ENCODE measurements at places on chromosomes 11 and 22.
A peak's percentile ranks its signal among the peaks of the same experiment; 100 is the strongest.

DNA sequence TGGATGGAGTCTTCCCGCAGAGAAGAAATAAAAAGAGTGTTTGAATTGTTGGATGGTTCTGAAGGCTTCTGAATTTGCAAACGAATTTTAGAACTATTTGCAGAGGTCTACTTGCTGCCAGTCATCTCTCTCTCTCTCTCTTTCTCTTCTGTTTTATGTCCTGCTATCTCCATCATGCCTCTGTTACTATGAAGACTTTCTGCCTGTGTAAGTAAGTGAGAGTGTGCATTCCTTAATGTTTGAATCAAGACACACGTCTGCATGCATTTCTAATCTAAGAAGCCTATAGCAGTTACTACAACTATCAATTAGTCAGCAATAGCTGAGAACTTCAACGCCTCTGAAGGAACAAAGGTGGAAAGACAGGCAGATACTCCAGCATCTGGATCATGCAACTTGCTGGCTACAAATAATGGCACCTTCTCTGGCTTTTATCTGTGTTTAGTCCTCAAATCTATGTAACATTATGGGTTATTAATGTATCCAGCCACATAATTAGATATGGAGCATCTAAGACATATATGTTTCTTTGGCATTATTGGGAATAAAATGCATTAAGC, 191.5 kb upstream of the BLID start:
- DNase-seq, result no peak

GRCh38 chr11:104734998-104735397, 163.3 kb downstream of the CASP12 start:
- DNase-seq, result no peak

DNA sequence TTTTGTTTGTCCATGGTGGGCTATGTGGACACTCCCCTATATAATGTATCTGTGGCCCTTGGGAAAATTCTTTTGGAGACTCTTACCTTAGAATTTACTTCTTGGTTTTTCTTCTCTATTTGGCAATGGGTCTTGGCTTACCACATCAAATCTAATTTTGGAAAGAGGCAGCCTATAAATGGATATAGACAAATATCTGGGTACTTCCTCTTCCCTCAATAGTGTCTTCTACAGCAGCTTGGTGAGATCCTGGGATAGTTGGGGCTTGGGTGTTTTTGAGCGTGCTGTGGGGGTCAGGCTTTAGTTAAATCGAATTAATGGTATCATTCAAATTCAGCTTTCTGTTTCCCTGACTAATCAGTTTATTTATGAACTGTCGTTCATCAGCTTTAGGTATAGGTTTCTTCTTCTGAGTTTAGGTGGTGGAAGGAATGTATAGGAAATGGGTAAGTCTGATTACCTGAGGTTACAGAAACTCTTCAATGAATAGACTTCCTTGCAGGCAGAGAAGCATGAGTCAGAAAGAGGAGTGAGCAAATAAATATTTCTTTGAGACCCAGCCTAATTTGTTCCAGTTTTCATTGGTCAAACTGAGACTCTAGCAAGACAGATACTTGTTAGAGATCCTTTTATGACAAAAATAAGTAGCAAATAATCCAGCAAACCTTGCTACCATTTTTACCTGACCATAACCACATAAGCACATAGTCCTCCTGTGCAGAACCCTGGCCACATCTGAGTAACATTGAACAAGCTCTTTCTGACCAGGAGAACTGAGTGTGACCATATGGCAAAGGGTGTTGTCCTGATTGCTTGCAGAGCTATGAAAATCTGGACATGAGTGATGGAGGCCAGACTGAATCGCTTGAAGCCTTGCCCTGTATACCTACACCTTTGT, 68.6 kb upstream of the SORL1-AS1 start:
- DNase-seq, result no peak

DNA sequence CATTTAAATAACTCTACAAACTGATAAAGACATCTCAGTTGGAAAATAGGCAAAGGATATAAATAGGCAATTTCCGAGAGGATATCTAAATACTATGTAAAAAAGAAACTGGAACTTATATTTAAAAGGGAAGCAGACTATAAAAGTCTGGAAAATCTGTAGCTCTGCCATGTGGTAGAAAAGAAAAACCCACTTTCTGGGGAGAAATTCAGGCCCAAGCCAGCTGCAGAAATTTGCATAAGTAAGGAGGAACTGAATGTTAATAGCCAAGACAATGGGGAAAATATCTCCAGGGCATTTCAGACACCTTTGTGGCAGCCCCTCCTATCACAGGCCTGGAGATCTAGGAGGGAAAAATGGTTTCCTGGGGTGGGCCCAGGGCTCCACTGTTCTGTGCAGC, 97.8 kb upstream of the ZBED5 start:
- no peak for DNase-seq

GRCh38 chr11:66877588-66878385, 20.9 kb downstream of the LRFN4 start:
- DNase-seq, result no peak

DNA sequence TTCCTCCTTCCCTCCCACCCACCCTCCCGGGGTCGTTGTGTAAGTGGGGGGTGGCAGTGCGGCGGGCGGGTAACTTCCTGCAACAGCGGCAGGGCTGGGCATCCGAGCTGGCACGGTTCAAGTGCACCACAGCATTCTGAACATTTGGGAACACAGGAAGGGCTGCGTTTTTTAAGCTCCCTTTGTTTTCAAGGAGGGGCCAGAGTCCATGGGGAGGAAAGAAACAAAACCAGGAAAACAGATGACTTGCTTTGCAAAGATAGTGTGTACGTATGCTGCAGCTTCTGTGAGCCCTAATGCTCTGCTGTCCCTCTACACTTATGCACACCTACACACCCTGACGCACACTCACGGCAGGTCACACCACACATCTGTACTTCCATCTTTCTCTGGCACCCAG, 152.5 kb downstream of the FBXO7 start:
- DNase-seq, result no peak

- peak; percentile 69 for DNase-seq
Measured at GRCh38 chr11:5123802-5124521, 14.2 kb downstream of the OR52A5 start.

DNA sequence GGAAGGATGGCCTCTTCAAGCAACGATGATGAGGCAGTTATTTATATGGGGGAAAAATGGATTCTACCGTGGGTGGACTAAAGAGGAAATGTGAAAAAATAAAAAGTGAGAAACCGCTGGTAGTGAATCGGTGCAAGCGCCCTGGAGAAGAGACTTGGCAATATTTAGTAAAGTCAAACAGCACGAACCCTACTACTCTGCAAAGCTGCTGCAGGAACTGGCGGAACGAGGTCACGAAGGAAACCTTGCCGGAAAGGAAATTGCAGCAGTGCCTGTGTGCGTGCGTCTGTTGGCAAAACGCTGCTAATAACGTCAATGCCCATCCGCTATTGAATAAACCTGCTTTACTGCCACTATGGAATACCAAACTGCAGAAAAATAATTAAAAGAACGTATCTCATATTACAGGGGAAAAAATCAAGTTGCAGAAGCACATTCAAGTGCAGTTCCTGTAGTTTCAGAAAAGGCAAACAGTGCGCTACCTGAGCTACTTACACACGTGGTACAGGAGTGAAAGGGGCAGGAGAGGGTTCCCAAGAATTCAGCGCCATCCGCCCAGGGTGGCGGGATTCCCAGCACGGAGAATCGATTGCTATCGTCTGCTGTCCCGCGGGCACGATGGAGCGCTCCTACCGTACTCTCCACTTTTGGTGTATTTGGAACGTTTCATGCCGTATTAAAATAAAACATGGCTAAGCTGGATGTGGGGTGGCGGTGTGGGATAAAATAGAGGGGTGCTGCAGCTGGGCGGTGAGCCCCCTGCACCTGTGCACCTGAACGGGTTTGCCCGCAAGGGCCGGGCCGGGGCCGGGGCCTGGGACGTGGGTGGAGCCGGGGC, 585 bp upstream of the NADSYN1 start:
- DNase-seq, result peak; percentile 30

- peak; percentile 66 for DNase-seq
Measured at GRCh38 chr11:38582151-38582550, 1984.1 kb upstream of the RAG2 start.

GRCh38 chr11:111920908-111921307, 2.2 kb downstream of the C11orf52 start:
- no peak for DNase-seq

DNA sequence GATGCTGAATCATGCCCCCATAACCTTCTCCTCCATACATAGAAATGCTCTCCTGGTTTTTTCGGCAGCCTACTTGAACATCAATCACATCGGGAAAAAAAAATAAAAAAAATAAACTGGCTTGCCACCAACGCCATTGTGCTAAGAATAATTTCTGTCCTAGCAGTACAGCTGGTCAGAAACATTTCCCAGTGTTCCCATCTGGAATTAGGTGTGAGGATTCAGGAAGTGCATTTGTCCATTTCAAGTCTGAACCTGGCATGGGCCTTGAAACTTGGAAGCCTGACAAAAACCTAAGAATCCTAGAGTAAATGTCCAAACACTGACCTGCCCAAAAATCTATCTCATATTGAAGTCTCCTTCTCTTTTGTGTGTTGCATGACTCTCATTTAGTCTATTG, 16.6 kb upstream of the NAV2 start:
- DNase-seq, result no peak

DNA sequence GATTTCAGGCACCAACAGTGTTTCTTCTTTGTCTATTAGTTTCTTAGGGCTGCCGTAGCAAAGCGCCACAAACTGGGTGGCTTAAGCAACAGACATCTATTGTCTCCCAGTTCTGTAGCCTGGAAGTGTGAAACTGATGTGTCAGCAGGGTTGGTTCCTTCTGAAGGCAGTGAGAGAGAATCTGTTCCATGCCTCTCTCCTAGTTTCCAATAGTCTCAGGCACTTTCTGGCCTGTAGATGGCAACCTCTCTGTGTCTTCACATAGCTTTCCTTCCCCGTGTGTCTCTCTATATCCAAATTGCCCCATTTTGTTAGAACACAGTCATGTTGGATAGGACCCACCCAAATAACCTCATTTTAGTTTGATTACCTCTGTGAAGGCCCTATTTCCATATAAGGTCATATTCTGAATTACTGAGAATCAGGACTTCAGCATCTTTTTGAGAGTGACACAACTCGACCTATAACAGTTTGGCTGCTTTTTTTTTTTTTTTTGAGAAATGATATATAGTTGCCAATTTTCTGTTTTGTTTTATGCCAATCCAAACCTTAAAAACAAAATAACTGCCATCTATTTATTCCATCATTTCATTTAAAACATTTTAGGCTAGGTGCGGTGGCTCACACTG, 108.2 kb downstream of the SLC36A4 start:
- DNase-seq, result peak; percentile 22

DNA sequence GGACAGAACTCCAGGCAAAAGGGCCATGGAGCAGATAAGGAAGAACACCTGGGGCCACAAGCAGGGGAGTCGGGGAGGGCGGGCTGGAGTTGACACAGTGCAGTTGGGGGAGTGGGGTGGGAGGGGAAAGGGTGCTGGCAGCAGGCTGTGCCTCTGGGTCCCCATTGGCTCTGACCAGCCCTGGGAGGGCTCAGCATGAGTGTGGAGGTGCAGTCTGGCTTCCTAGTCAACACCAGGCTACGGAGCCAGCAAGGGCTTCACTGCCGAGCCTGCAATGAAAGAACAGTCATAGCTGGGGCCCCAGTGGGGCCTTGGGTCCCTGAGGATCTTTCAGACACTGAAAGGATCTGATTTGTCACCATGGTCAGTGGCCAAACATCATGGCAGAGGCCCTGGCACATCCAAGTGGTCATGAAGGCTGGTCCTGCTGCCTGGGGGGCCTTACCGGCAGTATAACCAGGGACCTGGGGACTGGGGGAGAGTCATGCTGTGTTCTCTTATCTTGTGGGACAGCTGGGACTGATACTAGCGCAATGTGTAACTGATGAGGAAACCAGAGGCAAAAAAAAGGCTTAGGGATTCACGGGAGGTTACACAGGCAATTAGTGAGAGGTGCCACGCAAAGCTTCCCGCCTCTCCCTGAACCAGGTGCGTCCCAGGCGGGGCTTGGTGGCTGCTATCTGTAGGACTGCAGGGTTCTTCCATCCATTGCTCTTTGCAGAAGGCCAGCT, 11.6 kb downstream of the SLC37A2 start:
- no peak for DNase-seq

DNA sequence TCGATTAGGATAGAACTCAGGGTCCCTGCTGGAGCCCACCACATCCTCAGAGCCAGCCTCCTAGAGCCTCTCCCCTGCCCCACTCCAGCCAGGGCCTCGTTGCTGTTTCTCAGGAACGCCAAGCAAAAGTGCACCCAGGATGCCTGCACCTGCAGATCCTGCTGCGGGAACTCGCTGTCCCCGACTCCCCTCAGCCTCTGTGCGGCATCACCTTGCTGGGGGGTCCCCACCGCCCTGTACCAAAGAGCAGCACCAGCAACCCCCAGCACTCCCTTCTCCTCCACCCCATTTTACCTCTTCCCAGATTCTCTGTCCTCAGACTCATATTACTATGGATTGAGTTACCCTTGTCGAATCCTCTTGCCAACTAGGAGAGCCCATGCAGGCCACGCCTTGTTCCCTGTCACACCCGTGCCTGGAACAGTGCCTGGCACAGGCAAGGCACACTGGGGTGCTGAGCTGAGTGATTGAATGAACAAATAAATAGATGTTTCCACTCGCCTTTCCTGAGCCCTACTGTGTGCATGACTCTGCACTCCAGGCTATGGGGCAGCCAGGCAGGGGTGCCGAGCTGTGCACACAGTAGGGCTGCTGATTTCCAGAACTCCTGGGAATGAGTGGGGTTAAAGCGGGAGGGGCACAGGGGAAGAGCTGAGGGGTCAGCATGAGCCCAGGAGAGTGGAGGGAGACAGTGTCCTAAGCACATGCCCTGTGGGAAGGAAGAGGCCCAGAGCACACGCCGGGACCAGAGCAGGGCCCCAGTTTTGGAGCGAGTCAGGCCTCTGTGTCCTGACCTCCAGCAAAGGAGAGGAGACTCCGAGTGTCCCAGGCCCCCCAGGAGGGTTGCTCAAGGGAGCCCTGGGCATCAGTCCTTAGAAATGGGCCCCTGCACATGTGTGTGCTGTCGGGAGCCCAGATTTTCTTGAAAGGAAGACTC, 44.3 kb downstream of the LINC01488 start:
- DNase-seq, result no peak

GRCh38 chr22:50018608-50019285, 6.2 kb upstream of the IL17REL start:
- no peak for DNase-seq

DNA sequence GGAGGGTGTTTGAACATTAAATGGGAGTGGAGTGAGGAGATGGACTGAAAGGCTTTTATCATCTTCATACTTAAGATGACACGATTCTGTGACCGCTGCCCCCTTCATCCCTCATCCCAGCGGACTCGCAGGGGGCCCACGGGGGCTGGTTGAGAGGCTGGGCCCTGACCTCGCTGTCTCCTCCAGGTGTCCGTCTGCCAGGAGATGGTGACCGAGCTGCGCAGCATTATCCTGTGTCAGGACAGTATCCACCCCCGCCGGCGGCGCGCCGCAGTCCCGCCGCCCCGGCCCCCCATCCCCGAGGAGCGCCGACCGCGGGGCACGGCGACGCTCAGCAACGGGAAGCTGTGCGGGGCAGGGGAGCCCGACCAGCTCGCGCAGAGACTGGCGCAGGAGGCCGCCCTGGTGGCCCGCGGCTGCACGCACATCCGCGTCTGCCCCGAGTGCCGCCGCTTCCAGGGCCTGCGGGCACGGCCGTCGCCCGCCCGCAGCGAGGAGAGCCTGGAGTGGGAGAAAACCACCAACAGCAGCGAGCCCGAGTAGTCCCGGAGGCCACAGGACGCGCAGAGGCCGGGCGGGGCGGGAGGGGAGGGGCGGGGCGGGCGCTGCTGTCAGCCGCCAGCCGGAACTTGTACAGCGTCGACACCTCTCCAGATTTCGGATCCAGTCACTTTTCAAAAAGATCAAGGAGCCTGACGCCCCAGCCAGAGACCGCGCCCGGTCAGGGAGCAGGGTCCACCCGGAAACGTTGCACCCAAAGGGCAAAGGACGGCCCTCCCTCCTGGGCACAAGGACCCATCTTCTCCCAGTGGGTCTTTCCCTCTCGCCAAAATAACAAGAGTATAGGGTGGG, 38.0 kb upstream of the TBCEL start:
- DNase-seq, result peak; percentile 62
